CD4-positive, alpha-beta T cell treated with Interleukin-1 beta for 1 hour (primary cell): ENCODE measurements at places on chromosomes 2 and 18.

- no peak for DNase-seq
These were observed 10.4 kb downstream of the STK17B start for GRCh38 chr2:196160946-196161345.

DNA sequence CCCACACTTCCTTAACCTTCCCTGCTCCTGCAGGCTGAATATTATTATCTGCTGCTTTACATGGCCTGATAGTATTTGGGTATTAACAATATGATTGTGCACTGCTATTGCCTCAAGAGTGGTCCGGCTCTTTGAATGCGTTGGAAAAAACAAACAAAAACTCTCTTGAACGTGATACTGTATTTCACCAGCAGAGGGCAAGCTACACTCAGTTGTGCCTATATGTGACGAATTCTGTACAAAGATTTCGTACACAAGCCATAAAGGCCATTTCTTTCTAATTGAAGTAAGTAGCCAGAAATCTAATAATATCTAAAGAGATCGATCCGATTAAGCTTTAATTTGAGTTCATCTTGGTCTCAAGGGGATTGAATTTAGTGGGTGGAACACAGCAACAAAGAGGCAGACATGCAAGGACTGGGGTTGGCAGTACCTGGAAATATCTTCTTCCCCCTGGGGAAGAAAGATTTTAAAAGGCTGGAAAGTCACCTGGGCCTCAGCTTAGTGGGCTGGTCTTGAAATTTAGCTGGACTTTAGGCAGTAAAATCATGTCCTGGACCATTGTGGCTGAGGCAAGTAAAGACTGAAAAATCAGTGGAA is 49.3 kb upstream of the RAB6D start:
- DNase-seq: peak; percentile 53

- no peak for DNase-seq
These were observed 34.9 kb downstream of the GAD1 start for GRCh38 chr2:170851635-170852034.

DNA sequence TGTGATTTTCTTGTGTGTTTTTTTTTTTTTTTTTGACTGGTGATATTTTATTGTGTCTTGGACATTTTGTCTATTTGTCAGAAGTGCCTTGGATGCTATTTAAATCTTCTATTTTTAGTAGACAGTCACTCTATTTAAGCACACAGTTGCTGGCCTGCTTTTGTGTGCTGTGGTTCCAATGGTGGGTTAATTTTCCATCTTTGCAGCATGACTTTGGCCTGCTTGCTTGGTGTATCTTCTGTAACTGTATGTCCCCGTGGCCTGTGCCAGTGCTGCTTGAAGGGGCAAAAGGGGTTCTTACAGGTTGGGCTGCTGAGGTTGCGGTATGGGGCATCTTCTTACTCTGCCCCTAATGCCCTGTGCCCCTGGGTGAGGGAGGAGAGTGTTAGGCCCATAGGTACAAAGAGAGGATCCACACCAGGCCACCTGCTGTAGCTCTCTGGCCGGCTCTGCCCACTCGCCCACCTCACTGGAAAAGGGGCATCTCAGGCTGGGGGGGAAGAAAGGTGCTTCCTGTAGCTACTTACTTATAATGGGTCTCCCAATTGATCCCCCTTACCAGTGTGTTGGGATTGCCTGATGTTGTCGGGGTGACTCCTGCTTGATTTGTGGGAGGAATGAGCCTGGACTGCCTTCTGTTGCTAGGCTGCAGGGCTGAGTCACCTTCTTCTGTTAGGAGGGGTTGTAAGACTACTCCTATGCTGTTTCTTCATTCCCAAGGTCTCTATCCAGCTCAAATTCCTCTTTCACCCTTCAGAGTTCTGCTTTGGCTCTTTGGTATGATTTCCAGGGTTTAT is 490.0 kb upstream of the HS6ST1 start:
- no peak for DNase-seq

DNA sequence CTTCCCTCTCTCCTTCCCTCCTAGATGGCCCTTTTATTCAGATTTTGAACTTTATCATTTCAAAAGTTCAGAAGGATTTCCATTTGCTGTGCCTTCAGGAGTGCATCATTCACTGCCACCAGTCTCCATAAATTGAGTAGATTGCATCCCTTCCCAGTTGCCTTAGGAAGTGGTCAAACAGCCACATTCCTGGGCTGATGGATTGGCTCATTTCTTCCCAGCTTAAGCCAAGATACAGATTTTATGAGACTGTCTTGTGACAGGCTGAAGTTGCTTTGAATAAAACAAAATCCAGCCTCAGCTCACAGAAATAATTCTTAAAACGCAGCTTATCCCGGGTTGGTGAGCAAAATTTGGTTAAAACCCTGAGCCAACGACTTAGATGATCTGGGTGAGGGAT is 9.8 kb downstream of the NRP2 start:
- DNase-seq: no peak

DNA sequence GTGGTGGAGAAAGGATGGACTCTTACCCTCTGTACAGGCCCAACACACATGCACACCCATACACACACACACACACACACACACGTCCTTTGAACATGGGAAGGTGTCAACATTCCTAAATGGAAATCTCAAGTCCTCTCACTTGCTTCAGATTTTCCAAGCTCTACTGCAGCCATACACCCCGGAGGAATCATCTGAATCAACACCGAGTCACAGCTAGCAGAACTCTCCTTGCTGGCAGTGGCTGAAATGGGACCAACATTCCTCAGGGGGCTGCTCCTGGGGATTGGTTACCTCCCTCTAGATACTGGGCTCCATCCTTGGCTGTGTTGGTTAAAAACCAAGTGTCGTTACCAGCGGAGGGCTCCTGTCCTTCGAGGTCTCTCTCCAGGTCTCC is 112.7 kb downstream of the BCL11A start:
- DNase-seq: no peak

- DNase-seq: no peak
These were observed 406.6 kb upstream of the MMADHC start for GRCh38 chr2:149994057-149994728.

- no peak for DNase-seq
These were observed 621 bp downstream of the TXNL1 start for GRCh38 chr18:56637711-56638231.

DNA sequence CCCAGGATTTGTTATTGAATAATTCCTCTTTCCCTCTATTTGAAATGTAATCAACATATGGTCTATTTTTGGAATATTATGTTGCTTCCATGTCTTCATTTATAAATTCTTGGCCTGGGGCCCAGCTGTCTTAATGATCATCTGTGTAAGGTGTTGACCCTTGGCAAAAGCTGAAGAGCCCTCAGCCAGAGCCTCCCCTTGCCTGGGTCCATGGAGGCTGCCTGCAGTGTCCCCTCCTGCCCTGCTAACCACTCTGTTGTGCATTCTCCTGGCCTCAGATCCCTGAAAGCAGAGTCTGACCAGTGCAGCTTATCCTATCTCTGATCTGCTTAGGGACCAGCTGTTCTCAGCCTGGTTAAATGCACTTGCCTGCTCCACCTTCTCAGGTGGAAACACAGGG is 226.1 kb upstream of the APCDD1 start:
- no peak for DNase-seq

GRCh38 chr18:49859021-49859359 is 45.7 kb upstream of the ACAA2 start:
- no peak for DNase-seq

- DNase-seq: no peak
These were observed 38.1 kb downstream of the TMEM131 start for GRCh38 chr2:97957432-97958183.

- no peak for DNase-seq
These were observed 198.9 kb upstream of the REV1 start for GRCh38 chr2:99688699-99689098.

- DNase-seq: no peak
These were observed 72.4 kb downstream of the ODC1 start for GRCh38 chr2:10375570-10376281.

- no peak for DNase-seq
These were observed 76.7 kb downstream of the XDH start for GRCh38 chr2:31337860-31338259.

- DNase-seq: no peak
These were observed 79.0 kb upstream of the CABLES1 start for GRCh38 chr18:23056315-23056714.

DNA sequence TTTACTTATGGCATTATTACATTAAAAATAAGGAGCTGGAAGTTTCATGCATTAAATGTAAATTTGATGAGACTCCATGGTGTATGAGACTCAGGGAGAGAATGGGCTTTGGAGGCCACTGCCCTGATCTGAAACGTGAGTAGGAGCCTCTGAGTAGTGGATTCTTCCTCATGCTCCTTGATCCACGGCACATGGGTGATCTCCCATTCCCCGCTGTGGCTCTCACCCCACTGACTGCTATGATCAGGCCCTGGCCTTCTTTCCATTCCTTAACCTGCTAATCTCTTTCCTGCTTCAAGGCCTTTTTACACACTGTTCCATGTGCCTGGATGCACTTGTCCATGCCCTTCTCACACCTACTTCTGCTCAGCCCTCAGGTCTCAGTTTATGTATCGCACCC is 68.4 kb downstream of the SMAD7 start:
- DNase-seq: no peak

GRCh38 chr2:99397266-99397920 is 60.2 kb downstream of the EIF5B start:
- no peak for DNase-seq

GRCh38 chr2:59184276-59185020 is 943.3 kb upstream of the FANCL start:
- DNase-seq: no peak
